ENCODE measurements at places on chromosomes 2 and 18.

- DNase-seq, result no peak
Measured at GRCh38 chr2:63977904-63978303, 41.3 kb downstream of the VPS54 start.

DNA sequence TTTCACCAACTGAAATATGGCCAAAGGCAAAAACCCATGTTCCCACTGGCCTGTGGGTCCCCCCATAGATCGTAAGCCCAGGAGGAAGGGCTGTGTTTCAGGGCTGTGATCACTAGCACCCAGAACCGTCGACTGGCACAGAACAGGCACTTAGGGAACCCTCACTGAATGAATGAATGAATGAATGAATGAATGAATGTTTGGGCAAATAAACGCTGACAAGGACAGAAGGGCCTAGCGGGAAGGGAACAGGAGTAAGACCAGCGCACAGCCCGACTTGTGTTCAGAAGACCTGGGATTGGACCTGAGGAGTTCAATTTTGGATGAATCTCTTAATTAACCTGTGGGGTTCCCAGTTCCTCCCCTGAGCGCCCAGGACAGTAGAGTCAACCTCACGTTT, 76.2 kb downstream of the TPO start:
- no peak for DNase-seq

- no peak for DNase-seq
Measured at GRCh38 chr2:174176898-174177297, 71.4 kb downstream of the OLA1 start.

DNA sequence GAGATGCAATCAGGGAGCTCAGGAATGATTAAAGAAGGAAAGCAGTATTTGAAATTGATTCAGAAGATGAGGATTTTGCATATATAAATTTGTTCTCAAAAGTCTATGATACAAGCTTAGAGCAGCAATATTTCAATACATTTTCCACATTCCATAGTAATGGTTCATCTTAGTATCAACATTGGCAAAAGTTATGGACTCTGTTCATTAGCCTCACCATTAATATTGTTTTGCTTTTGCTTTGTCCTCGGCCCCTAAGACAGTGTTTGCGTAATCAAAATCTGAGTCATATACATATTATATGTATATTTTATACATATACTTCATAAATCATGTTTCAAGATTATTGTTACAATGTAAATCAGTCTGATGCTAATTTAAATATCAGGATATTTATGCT, 176.6 kb downstream of the CNTNAP5 start:
- DNase-seq, result no peak

DNA sequence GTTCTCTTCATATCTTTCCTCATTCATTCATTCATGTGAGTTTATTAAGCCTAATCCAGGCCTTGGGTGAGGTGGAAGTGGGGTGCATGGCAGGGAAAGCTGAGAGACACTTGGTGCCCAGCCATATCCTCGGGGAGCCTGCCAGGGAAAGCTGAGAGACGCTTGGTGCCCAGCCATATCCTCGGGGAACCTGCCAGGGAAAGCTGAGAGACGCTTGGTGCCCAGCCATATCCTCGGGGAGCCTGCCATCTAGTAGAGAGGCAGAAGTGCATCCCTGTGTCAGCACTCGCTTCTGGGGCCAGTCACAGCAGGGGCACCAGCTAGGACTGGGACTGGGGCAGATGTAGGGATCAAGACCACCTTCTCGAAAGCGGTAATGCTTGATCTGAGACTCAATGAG, 39.4 kb downstream of the DDX18 start:
- no peak for DNase-seq

DNA sequence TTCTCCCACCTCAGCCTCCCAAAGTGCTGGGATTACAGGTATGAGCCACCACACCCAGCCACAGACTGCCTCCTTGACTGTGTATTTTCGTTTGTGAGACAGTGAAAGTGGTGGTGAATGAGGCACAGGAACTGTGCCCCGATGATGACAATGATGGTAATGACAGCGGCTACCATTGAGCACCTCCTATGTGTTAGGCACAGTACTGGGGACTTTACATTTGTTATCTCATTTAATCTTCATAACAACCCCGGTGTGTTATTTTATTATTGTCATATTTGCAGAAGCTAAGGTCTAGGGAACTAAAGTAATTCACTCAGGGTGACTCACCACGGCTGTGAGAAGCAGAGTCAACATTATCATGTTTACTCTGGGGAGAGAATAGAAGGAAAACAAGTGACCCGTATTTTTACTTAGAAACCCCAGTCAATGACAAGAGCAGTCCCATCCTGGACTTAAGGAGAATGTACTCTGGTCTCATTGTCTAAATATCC, 77.6 kb upstream of the ALPP start:
- DNase-seq, result no peak

DNA sequence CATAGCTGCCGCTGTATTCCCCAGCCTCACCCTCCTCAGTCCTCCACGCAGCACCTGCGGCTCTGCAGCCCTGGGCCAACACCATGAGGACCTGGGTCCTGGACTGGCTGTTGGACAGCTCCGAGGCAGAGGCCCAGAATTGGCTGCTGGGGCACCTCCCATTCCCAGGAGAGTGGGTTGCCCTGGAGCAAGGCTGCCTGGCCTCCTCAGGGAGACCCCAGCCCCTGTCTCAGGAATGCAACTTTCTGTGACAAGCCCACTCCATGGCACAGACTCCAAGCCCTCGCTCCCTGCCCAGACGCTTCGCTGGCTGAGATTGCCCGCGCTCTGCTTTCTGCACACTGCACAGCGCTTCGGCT, 33.0 kb downstream of the CYP26B1 start:
- DNase-seq, result no peak

GRCh38 chr2:216308576-216308975, 63.7 kb downstream of the MARCHF4 start:
- DNase-seq, result no peak

- no peak for DNase-seq
Measured at GRCh38 chr2:239473211-239473805, 72.5 kb upstream of the HDAC4 start.

DNA sequence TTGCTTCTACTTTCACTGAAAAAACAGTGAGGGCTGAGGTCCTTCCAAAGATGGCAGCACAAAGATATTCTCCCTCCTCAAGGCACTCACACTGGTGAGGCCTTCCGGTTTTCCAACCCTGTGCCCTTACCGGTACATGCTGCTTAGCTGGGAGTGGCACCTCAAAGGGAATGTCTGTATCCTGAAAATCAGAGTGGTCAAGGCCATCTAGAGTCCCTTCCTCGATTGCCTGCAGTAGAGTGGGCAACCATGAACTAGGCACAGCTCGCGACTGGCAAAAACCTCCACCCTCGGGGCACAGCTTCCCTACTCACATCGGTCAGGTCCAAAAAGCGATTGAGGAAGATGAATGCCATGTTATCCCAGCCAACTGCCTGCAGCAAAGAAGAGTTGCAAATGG, 3.4 kb downstream of the KRTCAP3 start:
- no peak for DNase-seq
